ENCODE measurements at places on chromosomes 6 and 20.

DNA sequence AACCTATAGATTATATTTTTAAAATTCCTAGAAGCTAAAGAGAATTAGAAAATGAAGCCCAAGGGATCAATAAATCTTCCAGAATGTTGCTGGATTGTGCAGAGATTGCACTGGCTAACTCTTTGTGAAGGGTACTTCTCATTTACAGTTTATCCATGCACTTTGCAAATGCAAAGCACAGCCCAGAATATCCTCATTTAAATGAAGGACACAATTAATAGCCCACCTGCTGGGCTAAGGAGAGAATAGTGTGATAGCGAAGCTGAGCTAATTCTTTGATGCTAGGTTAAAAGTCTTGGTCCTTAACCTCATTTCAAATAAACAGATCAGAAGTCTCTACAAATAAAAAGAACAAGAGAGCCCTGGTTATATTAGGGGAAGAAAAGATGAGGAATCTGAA, 72.5 kb downstream of the SMPDL3A start:
- no peak for DNase-seq

DNA sequence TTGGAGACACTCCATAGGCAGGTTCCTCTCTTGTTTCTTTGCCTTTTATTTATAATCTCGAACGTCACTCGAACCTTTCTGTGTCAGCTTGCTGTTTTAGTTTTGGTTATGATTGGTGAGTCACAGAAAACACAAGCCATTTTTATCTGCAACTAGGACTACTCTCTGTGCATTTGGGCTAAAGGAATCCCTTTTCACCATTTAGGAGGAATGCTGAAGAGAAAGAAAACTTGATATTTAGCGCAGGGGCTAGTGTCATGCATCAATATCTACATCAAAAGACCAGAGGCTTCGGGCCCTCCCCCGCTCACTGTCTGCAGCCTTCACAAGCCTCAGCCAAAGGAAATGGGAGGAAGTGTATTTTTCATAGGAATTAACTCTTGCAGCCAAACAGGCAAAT, 507.8 kb upstream of the CITED2 start:
- no peak for DNase-seq

DNA sequence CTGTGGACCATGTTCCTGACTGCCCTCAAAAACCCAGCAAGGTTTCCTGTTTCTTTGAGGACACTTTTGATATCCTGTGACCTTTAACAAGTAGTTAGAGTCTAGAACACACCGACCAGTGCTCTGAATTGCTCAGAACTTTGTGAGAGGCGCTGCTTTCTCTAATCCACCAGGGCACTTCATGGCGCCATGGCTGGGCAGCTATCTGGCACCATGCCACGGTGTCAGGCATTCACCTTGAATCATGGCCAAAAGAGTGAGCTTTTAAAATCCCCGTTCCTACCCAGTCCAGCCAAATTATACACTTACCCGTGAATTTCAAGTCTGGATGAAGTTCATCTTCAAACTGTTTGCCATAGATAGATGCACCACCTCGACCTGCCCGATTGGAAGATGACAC, 17.0 kb upstream of the CPNE5 start:
- DNase-seq = peak; percentile 40

DNA sequence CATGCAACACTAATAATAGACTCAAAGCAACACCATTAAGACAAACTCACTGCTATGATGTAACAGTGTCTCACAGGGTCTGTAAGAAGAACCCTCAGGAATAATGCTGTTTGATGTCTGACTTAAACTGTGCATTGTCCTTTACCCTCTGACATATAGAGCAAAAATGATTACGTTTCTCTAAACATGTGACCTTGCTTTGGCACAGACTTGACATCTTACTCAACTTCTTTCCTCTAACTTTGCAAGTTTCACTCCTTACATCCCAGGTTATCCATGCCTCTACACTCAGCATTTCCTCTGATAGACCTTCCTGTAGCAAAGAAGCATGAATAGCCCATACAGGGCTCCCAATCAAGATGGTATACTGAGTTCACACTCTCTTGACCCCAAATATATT, 252.7 kb downstream of the UST start:
- DNase-seq = no peak

GRCh38 chr6:52533491-52533890, 43.4 kb downstream of the TRAM2 start:
- DNase-seq = no peak

DNA sequence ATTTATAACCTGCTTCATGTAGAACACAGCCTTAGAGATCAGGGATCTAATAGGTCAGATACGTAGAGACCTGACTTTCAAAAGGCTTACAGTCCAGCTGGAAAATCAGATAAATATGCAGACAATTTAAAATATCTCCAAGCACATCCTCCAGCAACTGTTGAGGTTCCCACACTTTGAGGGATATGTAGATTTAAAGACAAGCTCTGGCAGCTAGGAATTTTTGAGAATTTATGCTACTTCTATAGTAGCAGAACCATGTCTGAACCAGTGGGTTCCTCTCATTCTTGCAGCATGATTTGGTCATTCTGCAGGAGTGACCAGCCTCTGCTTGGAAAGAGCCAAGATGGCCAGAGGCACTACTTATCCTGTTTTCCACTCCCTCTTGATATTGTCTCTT, 60.5 kb downstream of the CYB5R4 start:
- no peak for DNase-seq

DNA sequence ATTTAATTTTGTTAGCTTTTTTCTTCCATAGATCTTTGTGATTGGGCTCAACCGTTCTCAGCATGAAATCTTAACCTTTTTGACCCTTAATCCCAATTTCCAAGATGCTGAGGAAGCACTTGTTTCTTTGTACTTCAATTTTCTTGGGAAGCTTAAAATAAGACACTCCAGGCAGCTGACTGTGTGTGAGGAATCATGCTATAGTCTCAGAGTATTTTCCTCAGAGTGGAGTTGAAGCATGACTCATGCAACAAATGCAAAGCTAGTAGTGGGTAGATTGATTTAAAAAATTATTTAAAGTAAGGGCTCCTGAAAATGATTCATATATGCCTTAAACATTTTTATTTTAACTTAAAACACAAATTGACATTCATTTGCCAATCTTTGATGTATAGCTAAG, 168.7 kb downstream of the BTBD3 start:
- DNase-seq = no peak

GRCh38 chr20:34998331-34998950, 42.8 kb downstream of the MYH7B start:
- DNase-seq = no peak

DNA sequence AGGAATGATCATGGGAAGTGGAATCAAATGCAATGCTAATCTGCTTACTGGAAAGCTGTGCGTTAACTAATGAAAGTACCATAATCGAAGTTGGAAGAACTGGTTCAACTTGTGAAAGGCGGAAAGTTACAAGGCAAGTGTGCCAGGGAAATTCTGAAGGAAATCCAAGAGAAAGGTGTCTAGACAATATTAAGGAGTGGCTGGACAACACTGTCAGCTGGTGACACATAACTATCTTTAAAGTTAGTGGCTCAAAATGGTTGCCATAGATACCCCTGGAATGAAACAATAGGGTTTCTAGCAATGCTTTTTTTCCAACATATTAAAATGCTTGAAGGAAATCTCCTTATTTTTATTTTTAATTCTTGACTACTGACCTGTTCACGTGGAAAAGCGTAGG, 90.4 kb downstream of the BMP2 start:
- no peak for DNase-seq

DNA sequence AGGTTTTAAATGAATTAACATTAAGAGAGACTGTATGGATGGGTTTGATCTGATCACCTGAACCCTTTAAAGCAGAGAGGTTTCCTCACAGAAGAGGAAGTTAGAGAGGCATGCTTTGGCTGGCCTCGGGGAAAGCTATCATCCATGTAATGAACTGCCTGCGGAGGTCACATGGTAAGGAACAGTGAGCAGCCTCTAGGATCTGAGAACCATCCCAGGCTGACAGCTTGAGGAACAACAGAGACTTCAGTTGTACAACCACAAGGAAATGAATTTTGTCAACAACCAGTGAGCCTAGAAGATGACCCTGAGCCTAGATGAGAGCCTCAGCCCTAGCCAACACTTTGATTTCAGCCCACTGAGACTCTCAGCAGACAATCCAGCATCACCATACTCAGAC, 2.9 kb upstream of the COL21A1 start:
- no peak for DNase-seq

DNA sequence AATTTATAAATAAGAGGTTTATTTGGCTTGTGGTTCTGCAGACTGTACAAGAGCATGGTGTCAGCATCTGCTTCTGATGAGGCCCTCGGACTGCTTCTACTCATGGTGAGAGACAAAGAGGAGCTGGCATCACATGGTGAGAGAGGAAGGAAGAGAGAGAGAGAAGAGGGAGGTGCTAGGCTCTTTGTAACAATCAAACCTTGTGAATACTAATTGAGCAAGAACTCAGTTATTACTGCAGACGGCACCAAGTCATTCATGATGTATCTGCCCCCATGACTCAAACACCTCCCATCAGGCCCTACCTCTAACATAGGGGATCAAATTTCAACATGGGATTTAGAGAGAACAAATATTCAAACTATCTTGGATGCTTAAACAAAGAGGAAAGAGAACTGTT, 6.3 kb upstream of the SIRPG start:
- no peak for DNase-seq

DNA sequence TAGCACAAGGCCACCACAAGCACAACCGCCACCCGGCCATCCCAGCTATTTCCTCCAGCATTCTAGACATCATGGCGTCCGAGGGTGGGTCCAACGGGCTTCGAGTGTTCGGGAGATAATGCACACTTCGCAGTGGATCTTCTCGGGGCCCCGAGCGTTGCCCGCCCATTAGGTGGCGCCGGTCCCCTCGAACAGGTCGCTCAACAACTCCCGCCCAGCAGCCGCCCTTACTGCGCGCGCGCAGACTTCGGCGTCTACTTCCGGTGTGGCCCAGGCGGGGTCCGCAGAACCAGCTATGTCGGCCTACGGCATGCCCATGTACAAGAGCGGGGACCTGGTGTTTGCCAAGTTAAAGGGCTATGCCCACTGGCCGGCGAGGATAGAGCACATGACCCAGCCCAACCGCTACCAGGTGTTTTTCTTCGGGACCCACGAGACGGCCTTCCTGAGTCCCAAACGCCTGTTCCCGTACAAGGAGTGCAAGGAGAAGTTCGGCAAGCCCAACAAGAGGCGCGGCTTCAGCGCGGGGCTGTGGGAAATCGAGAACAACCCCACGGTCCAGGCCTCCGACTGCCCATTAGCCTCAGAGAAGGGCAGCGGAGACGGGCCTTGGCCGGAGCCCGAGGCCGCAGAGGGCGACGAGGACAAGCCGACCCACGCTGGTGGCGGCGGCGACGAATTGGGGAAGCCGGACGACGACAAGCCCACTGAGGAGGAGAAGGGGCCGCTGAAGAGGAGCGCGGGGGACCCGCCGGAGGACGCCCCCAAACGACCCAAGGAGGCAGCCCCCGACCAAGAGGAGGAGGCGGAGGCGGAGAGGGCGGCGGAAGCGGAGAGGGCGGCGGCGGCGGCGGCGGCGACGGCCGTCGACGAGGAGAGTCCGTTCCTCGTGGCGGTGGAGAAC, at the start of gene HDGFL1:
Gene HDGFL1, plus strand, starts transcription at position 286 of the 904 bp plus-strand sequence. Its CDS starts 10 bp downstream, at position 296.
- DNase-seq = no peak

- DNase-seq = no peak
These were observed 775 bp downstream of the PFDN4 start for GRCh38 chr20:54208548-54209176.

- DNase-seq = no peak
These were observed 223.6 kb downstream of the EYA2 start for GRCh38 chr20:47118206-47118605.

DNA sequence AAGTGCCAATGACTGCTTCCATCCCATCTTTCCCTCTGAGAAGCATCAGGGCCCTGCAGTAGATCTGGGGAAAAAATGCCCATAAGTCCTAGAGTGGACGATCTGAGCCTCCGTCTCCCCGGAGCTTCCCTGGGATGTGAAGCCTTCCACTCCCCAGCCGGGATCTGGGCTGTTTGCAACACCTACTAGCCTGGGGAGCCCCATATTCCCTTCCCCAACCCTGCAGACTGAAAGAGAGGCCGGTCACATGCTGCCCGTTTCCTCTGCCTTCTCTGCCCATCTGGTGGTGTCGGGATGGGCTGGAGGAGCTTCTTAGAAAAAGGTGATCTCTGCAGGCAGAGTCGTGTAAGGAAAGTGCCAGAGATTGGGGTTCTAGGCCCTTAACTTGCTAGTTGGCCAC, 1.1 kb downstream of the SNPH start:
- no peak for DNase-seq

DNA sequence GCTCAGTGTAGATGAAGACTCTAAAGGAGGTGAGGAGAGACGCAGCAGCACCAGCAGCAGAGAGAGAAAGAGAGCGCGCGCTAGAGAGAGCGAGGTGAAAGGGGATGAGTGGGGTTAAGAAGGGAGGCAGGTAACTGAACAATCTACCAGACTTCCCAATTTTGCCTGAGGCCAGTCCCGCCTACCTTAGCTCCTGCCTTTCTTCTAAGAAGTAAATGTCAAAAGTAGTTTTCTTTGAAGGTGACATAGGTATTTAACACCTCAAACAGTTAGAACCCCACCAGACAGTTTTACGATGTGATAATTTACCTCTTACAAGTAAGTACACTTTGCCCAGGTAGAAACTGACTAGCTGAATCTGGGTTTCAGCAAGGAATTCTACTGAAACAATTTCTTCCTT, 132.0 kb upstream of the EEF1E1 start:
- no peak for DNase-seq

DNA sequence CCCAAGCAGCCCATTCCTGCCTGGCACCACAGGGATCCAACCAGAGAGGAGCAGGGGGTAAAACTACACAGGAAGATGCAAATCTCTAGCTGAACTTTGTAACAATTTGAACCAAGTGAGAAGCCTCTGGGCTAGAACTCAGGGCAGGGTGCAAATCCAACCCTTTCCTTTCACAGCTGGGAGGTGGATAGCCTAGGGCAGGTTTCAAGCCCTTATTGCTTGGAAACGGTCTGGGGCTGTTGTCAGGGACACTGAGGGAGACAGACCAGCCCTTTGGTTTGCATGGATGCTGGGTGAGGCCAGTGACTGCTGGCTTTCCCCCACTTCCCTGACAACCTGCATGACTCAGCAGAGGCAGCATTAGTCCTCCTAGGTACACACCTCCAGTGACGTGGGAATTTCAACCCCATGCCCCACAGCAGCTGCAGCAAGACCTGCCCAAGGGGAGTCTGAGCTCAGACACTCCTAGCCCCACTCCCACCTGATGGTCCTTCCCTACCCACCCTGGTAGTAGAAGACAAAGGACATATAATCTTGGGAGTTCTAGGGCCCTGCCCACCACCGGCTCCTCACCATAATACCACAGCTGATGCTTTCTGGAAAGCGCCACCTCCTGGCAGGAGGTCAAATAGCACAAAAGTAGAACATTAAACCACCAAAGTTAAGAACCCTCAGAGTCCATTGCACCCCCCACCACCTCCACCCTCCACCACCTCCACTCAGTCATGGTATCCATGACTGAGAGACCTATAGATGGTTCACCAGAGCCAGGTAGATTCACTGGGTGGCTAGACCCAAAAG, 797.7 kb upstream of the MAN1A1 start:
- DNase-seq = no peak

- DNase-seq = no peak
These were observed 32.7 kb downstream of the TUBB2B start for GRCh38 chr6:3194535-3195419.

- no peak for DNase-seq
These were observed 72.0 kb downstream of the PREP start for GRCh38 chr6:105330913-105331312.

Measured in NCI-H2029 treated with DMSO at 0.1 percent for 48 hours (cell line).